ENCODE measurements at places on chromosomes 7 and 10.

DNA sequence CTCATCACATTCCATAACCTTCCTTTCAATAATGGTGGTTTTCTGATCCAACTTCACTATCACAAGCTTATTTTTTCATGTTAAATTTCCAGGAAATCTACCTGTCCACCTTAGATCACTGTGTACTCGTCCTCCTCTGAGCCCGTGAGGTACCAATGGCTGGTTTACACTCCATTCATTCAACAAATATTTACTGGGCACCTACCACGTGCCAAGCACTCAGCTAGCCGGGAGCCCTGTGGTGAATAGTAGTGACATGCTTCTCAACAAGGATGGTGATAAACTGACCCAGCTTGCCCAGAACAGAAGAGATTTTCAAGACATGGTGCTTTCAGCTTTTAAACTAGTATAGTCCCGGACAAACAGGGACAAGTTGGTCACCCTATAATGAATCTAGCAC is 98.2 kb downstream of the FAM204A start:
- no peak for DNase-seq

DNA sequence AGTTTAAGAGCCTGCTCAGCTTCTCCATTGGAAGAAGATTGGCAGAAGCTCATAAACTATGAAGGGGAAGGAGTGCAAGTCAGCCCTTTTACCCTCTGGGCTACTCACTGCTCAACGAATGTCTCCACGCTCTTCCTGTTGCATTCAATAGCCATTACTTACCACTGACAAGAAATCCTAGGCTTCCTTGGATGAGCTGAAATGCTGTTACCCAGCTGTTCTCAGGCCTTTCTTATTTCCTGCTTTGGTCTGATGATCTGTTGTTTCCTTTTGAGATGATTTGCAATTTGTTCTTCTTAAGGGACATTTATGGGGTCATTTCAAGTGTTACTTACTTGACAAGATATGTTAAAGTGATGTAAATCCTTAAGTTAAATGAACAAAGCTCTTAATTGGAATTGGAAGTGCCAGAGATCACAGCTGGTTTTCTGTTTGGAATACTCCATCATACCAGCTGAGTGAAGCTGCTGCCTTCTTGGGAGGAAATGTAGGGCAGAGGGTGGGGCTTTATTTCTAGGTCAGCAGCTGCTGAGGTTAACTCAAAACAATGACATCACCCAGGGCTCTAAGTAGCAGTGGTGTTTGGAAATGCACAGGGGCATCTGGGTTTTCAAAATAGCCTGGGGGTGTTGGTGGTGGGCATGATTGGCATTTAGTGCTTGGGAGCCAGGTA is 170.0 kb downstream of the PRKCQ start:
- no peak for DNase-seq

DNA sequence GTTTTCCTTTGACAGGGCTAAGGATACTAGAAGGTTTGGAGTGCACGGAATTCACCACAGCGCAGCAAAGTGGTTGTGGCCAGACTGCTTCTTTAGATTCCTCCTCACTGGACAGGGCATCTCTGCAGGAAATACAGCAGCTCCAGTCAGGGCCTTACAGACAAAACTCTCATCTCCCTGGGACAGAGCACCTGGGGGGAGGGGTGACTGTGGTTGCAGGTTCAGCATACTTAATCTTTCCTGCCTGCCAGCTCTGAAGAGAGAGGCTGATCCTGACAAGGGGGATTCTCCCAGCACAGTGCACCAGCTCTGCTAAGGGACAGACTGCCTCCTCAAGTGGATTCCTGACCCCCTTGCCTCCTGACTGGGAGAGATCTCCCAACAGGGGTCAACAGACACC is 1257.9 kb downstream of the NXPH1 start:
- DNase-seq, result no peak

GRCh38 chr7:69645683-69646082 is 47.4 kb downstream of the AUTS2 start:
- no peak for DNase-seq

- no peak for DNase-seq
Observed at GRCh38 chr7:130473876-130474275, 18.0 kb upstream of the MEST start.

- DNase-seq, result no peak
Observed at GRCh38 chr10:30988831-30989435, 42.7 kb downstream of the ZNF438 start.

DNA sequence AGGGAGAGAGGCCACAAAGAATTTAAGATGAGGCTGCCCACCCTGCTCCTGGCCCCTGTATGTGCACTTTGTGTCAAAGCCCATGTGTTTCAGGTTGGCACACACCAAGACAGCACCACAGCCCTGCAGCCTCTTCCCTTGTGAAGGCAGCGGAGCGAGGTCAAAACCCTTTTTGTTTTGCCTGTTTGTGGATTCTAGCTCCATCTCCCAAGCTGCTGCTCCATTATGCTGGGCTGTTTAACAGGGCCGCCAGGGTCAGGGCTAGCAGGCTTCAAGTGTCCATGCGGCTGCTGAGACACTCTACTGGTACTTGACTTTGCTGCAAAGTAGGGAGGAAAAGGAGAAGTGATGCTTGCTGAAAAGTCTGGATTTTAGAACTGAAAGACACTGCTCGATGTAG is 142.3 kb upstream of the EFCAB10 start:
- DNase-seq, result no peak

DNA sequence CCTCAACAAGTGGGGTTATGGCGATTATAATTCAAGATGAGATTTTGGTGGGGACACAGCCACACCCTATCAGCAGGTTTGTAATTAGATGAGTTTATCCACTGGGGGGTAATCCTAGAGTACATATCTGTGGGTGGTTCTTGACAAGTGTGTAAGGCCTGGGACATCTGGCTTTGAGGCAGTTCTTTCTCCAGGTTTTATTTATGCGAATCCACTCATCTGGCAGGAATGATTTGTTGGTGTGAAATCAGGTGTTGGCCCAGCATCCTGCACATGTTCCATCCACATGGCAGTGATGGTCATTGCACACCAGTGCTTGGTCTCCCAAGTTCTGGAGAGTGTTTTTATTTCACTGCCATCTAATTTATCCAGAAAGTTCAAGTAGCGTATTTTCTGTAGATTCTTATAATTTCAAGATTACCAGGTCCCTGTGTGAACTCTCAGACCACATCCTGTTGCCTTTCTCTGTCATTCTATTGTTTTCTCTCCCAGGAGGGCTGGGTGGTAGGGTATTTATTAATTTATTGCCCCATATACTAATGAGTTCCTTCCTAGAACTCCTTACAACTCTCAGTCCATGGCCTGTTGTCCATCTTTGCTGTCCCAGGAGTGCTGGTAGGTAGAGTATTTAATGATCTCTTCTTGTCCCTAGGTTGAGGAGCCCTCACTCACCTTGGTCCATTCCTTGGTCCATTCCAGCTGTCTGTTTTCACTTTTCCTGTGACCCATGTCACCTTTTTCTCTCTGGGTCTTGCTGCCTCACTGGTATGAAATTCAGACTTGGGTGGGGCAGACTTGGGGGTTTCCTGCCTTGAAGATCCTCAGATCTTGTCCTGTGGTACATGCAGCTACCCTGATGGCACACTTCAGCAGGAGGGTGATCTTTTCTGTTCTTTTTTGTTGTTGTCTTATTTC is 10.4 kb downstream of the RALA start:
- DNase-seq, result no peak

DNA sequence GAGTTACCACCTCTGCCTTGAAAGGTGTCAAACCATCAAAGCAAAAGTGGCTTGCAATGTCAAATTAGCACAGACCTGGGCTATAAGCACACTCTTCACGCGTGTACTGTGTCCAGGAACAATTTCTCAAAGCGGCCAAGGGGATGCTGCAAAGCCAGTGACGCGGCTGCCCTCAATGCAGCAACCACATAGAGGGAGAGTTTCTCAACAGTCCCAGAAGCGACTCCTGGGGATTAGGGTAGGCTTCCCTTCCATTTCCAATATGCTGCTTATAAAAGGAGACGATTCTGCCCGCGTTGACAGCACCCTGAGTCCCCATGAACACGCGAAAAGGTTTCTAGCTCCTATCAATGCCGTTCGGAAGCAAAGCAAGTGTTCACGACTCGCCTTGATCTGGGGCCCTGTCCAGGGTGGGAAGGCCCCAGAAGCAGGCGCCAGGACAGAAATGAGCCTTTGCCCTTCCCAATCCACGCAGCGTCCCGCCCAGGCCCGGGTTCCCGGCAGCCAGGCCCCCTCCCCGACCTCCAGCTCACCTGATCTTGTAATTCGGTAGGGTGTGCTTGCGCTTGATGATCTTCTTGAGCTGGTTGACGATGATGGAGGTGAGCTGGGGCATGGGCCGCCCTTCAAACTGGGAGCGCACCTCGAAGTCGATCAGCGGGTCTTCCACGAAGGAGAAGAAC is 1.3 kb downstream of the PDZD8 start:
- no peak for DNase-seq

- DNase-seq, result no peak
Observed at GRCh38 chr10:49056356-49056755, 59.0 kb downstream of the VSTM4 start.

DNA sequence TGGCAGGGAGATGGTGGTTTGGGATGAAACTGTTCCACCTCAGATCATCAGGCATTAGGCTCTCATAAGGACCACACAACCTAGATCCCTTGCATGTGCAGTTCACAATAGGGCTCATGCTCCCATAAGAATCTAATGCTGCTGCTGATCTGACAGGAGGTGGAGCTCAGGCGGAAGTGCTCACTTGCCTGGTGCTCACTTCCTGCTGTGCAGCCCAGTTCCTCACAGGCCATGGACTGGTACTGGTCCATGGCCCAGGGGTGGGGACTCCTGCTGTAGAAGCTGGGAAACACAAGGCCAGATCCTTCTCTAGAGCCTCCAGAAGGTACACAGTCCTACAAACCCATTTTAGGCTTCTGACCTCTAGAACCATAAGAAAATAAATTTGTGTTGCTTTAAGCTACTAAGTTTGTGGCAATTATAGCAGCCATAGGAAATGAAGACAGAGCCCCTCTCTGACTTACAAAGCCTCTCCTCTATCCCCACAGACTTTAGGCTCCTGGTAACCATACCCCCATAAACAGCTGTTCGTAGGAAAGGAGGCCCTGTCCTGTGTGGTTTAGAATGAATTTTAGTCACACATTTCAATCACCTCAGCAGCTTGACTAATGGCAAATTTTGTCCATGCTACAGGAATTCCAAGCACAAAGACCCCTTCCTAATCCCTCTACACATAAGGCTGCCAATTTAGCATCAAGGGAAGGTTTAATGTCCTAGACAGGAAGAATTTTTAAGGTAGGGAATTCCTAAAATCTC is 206.1 kb upstream of the PHYHIPL start:
- DNase-seq, result no peak

DNA sequence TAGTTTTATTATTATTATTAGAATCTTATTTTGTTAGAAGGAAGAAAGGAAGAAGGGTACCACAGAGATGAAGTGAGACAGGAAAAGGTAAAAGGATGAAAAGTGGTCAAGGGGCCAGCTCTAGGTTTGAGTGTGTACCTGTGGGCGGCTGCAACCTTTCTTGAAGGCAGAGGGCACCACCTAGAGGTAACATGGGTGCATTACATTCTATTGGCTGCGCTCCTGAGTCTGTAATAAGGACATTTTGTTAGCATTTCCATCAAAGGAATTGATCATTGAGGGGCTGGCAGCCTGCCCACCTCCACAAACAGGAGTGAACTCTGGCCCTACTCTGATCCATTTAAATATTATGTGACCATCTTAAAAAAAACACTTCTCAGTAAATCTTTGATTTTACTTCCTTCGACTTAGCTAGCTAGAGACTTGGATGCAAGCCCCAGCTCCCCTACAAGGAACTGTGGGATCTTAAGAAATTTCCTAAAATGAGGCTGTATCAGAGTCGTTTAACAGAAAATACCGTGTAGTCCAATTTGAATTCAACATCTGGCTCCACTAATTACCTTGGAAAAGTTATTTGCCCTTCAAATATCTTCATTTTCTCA is 610.4 kb downstream of the IPMK start:
- DNase-seq, result no peak

DNA sequence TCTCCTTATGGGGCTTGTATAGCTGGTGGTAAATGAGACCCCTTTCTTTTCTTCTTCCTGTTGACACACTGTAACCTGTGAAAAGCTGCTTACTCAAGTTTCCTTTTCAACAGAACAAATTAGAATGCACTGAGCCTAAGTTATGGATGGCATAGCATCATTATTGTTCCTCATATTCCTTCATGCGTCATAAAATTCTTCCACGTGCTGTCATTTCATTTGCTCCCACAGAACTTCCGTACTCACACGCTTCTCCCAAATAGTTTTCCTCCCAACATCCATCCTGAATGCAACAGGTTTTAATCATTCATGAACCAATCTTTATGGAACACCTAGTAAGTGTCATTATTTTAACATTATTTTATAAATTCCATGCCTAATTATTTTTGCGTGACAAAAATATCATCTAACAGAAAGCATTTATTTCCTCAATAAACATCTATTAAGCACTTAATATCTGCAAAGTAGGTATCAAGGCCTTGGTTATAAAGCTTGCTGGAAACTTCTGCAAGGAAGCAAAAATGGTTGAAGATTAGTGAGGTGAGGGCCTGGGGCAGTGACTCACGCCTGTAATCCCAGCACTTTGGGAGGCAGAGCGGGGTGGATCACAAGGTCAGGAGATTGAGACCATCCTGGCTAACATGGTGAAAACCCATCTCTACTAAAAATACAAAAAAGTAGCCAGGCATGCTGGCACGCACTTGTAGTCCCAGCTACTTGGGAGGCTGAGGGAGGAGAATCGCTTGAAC is 18.9 kb upstream of the SEPTIN7 start:
- no peak for DNase-seq

DNA sequence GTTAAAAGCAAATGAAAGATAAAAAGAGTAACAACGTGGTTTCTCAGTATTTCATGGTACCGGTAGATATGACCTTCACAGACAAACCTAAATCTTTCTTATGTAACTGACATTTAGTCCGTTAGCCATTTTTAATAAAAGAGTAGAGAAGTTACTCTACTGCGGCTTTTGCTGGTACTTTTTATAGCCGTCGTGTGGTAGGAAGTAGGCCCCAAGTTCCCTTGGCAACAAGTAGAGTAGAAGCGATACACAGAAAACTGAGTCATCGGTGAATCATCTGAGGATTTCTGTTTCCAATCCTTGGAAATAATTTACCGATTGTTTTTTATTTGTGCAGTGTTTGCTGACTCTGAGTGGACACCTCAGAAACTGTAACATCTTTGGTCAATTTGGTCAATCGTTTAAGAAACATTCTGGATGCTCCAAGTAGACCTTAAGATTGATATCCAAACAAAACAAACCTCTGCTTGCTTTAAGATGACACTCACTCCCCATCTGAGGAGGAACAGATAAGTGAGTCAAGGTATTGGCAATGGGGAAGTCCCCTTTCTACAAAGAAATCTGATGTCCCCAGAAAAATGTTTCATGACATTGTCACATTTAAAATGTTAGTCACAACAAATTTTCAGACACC is 63.9 kb upstream of the AHR start:
- peak; percentile 52 for DNase-seq

DNA sequence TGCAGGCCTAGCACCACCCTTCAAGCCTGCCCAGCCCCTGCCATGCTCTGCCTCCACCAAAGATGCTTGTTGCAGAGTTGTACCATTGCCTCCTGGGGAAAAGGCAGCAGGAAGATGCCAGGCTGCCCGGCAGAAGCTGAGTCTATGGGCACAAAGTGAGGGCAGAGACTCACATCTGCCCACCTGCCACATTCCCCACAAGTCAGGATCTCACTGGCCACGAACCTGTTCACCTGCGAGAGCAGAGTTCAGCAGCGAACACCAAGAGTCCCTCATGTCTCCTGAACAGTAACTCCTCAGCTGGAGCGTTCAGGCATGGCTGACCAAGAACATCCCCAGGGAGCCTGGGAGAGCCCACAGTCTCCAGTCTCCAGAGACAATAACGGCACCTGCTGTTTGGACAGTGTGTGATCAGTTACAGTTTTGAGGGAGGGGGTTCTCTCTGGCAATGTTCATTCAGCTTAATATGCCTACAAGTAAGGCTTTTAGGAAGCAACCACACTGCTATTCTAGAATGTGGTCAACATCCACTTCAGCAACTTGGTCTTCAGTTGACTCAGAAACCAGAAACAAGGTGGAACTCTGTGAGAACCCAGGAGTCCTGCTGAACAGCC is 78.5 kb downstream of the GRID1 start:
- no peak for DNase-seq

All from activated CD4-positive, CD25-positive, alpha-beta regulatory T cell treated with anti-CD3 and anti-CD28 coated beads, Interleukin-2, amount 50 U/mL, for 16 hours (primary cell).